ENCODE measurements at places on chromosomes 7 and 10.

- no peak for DNase-seq
These were observed 434 bp upstream of the PLEKHA8 start for GRCh38 chr7:30027740-30028215.

DNA sequence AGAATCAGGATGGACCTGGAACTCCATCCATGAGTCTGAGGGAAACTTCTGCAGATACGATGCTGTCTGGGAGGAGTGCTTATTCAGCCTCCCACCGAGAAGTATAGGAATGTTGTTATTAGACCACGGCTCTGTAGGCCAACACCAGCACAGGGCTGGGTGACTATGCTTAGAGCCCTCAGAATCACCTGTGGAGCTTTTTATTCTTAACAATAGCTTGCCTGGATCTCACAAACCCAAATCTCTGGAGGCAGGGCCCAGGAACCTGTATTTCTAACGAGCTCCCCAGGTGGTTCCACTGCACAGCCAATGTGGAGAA, 55.6 kb upstream of the ARID5B start:
- DNase-seq, result no peak

DNA sequence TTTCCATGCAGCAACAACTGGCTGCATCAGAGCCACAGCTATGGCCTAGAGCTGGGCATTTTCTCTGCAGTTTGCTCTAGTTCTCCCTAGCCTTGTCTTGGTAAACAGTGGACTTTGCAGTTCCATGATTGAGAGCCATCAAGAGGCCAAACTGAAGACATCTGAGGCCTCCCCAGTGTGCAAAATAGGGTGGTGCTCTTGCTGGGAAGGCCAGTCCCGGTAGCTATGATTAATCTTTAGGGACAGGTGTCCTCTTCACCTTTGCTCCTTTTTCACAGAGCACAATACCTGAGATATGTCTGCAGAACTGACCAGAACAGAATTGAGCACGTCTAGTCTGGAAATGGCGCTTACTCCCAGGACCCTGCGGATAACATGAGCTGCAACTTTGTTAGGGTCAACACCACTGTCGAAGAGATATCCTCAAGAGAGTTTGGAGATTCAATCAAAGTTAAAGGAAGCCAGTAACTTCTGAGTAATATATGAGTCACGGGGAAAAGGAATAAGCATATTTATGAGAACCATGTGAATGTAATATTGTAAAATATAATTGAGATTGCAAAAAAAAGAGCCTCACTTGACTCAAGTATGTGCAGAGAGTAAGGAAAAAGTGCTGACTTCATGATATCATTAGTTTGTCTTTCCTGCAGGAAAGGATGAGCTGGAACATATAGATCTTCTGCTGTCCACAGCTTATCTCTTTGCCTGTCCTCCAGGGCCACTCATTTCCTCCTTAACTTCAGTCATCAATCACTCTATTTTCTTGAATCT, 76.7 kb downstream of the ANK3 start:
- DNase-seq, result no peak

DNA sequence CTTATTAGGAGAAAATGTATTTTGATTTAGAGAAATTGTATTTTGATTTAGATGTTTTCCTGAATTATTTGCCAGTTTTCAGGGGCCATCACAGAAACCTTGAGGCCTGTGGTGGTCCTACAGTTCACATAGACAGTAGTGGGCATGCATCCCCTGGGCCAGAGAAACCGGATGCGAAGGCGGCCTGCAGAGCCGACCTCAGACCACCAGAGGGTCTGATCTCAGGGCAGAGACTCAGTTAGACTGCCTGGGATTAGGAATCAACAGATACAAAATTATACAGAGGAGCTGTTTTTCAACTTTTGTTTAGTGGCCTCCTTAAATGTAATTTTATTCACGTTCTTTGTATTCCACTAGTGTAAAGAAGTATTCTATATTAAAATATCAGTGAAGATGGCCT, 158.4 kb downstream of the PAXIP1 start:
- DNase-seq, result no peak

GRCh38 chr10:89074120-89074519, 83.5 kb downstream of the FAS start:
- DNase-seq, result no peak

DNA sequence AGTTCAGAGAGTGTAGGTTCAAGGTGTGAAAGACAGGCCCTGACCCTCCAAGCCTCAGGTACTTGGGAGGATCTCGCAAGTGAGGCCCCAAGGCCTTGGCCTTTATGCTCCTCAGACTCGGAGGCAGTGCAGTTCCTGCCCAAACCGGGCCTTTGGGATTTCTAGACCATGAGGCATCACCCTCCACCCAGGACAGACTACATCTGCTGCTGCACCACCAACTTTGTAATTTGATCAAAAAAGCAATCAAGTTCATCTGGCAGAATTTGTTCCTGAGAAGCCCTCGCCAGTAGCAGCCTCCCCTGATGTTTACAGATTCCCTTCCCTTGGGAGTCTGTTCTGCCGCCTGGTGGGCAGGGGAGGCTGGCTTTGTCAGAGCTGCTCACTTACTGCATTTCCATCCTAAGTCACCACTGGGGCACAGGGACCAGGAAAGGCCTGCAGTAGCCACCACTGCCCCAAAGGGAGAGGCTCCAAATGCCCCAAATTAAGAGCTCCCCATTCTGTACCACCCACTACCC, 2.1 kb downstream of the CAMK2G start:
- no peak for DNase-seq

DNA sequence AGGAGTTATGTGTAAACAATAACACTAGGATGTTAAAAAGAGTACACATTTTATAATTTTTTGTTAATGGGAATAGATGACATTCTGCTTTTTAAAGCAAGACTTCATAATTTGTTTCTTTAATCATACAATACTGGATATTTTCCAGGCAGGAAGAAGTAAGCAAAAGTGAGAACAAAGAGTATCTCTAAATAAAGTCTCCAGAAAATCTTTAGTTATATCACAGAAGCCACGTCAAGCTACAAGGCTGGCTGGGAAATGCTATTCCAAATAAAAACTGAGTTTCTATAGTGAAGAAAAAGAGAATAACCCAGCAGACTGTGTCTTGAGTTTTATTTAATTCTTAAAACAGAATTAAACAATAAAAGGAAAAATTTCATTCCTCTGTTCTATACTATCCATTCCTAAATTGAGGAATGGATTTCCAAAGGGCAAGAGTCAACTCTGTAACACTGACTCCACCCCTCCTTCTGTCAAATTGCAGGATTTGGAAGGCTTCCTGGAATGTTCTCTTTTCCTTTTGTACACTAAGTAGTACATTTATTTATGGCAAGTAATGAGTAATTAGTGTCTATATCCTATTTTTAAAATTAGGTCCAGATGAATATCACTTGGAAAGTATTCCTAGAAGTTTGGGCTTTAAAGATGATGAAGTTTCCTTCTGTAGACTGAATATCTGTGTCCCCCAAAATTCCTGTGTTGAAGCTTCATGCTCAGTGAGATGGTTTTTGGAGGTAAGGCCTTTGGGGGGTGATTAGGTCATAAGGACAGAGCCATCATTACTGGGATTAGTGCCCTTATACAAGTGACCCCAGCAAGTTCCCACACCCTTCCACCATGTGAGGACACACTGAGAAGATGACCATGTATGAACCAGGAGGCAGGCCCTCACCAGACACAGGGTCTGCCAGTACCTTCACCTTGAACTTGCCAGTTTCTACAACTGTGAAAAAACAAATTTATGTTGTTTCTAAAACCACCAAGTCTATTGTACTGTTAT, 290.9 kb downstream of the CRPPA start:
- no peak for DNase-seq

GRCh38 chr10:44385026-44385695, at the start of gene CXCL12:
TSS of gene CXCL12 (minus strand) at chr10:44385097. CDS start at chr10:44385005, 92 bp downstream.
- DNase-seq, result no peak

GRCh38 chr7:74466196-74466813, 12.6 kb downstream of the GTF2IRD1 start:
- DNase-seq, result no peak

GRCh38 chr10:85545874-85546273, 820.7 kb downstream of the GRID1 start:
- DNase-seq, result no peak

GRCh38 chr7:115094163-115094562, 172.3 kb downstream of the MDFIC start:
- no peak for DNase-seq

GRCh38 chr10:86900955-86901354, 56.5 kb downstream of the MMRN2 start:
- no peak for DNase-seq

- no peak for DNase-seq
These were observed 782.0 kb upstream of the ZWINT start for GRCh38 chr10:57142925-57143576.

DNA sequence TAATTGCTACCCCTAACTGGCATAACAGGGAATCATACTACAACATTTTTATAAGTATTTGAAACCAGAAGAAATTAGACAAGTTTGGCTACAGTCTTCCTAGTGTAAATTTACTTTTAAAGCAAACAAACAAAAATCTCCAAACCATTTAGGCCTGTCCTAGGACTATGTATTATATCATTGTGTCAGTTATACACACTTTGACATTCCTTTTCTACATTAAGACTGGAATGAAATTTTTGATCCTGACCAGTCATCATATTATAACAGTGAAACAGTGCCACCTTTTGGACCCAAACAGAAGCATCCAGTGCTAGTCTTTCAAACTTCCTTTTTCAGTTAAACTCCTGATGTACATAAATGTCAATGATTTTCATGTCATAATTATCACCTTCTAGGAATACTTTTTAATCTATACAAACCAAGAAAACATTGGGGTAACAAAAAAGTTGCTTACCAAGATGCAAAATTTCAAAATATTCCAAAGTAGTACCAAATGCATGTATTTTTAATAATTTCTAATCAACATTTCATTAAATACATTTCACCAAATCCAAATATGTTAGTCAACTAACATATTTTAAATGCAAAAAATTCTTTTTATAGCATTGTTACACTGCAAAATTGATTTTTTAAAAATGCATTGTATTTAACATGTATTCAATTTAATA, 75.7 kb downstream of the IMMP2L start:
- peak; percentile 27 for DNase-seq

DNA sequence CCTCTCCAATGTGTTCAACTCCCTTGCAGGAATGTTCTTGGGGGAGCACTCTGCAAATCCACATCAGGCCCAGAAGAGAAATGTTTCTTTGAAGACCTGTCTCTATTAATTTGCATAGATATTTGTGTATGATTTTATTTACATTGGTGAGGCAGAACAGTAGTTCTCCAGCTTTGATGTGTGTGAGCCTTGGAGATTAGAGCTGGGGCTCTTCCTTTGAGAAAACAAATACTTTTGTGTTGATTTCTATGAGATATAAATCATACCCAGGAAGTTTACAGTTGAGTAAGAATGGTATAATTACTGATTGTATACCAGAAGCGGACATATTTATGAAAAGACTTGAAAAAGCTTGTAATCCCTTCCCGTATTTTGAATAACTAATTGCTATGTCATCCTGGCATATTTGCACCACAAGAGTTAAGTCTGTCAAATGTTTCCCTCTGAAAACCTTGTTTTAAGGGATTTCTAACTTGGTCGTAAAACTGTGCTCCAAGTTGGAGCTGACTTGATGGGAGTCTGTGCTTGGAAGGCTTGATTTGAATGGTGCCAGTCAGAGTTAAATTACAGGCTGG, 468.5 kb downstream of the LRMDA start:
- no peak for DNase-seq

DNA sequence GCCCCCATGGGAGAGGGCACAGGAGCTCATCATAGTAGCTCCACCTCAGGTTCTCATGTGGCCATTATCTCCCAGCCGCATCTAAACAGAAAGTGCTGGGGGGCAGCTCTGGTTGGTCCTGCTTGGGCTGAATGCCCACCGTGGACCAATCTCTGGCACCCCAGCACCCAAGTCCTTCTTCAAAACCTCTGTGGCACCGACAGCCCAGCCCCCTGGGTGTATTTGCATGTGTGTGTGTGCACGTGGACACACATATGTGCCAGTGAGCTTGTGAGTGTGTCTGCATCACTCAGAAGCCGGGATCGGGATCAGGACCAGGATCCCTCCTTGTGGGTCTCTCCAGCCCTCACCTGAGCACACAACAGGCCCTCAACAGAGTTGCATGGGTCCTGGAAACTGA, 68.2 kb downstream of the ALOX5 start:
- no peak for DNase-seq

DNA sequence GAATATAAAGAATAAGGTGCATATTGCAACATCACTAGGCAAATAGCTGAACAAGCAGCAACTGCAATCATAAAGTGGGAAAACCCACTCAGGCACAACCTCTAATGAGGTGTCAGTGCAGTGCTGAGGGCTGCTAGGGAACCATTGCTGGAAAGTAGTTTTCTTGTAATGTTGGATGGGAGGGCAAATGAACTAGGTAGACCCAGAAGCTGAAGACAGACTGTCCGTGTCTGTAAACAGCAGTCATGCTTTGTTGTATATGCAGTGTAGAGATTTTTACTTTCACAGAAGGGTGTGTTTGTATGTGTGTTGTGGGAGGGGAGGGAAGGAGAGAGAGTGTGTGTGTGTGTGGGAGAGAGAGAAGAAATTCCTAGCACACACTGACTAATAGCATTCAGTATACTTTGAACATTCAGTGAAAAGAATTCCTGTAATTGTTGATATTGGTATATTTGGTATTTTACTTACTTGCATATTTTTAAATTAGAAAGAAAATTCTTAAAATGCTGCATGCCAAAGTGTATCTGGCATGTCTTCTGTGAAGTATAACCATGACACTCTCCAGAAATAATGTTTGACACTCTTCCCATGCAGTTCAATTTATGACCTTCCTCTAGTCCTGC, 28.8 kb downstream of the ITGB8 start:
- DNase-seq, result no peak

DNA sequence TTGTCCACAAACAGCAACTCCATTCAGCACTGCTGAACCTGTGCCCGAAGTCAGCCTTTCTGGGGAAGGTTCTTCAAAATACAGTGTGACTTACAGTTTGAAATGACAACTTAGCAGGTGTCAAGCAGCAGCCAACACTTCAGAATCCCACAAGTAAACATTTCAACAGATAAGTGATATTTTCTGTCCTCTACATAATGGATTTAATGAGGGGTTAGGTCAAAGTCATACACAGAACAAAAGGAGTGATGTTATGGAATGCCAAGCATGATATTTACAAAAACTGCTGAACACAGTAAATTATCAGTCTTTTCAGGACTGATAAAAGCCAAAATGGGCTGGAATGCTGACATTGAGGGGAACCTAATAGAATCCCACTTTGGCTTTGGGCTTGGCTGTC, 77.6 kb upstream of the JAZF1 start:
- no peak for DNase-seq

- DNase-seq, result no peak
These were observed 11.2 kb downstream of the GATA3 start for GRCh38 chr10:8065651-8066050.

- no peak for DNase-seq
These were observed 627 bp upstream of the FLNC start for GRCh38 chr7:128829391-128830166.
